ENCODE measurements at places on chromosomes 6 and 20. TPM values are rescaled to one million over a fixed set of nuclear protein-coding genes. Genes with fewer than 3 reads are reported as not detected.

The ULBP1 gene
- 0.08 TPM for total RNA-seq

The VSX1 gene
- 0.96 TPM for total RNA-seq

The MICA gene
- total RNA-seq, result 24.3 TPM

The CALHM5 gene
- 1.2 TPM for total RNA-seq

The MPIG6B gene
- not detected for total RNA-seq

The C6orf15 gene
- not detected for total RNA-seq

DNA sequence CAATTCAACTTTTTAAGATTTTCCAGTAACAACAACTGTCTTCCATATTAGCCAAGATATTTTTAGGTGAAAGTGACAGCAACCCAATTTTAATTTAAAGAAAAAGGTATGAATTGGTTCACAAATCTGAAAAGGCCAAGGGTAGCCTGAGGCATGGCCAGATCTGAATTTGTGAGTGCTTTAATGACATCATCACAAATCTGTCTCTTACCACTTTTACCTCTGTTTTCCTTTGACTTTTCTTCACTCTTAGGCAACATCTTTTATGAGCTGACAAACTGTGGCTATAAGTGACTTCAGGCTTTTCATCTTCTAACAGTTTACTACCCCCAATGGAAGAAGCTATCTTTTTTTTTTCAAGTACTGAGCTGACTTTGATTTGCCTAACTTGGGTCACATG lies 44.5 kb upstream of the PKIB start:
- H3K36me3 ChIP-seq, result no peaks in the 10 kb centered on the region
- no peaks in the 10 kb centered on the region for H3K27me3 ChIP-seq
- H3K27ac ChIP-seq, result no peak overlapping the region
- DNase-seq, result no peak

DNA sequence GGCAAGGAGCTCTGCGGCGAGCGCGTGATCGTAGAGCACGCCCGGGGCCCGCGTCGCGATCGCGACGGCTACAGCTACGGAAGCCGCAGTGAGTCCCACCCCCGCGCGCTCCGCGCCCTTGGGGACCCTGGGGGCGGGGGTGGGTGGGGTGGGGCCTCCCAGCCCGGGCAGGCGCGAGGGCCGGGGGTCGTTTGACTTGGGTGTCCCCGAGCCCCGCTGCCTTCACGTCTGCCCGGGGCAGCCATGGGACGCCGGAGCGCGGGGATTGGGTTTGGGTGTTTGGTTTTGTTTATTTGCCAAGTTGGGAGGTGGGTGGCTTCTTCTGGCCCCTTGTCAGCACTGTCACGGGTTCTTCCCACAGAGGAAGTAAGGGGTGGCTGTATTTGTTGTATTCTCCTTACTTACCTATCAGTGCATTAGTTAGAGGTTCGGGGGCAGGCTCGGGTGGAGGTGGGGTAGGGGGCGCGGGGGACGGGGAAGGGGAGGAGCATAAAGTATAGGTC lies 777 bp downstream of the SRSF6 start:
- DNase-seq, result no peak
- H3K4me3 ChIP-seq, result peak overlapping the region; percentile 97
- H3K36me3 ChIP-seq, result no peaks in the 10 kb centered on the region
- peaks cover 7% of the 10 kb centered on the region for H3K4me1 ChIP-seq
- no peaks in the 10 kb centered on the region for H3K27me3 ChIP-seq

- H3K27ac ChIP-seq, result no peak overlapping the region
- DNase-seq, result no peak
- no peak overlapping the region for H3K4me3 ChIP-seq
- H3K4me1 ChIP-seq, result peaks cover 5% of the 10 kb centered on the region
Observed at GRCh38 chr6:139017227-139017626, 11.3 kb upstream of the ABRACL start.

- no peak for DNase-seq
- no peak overlapping the region for H3K27ac ChIP-seq
- no peak overlapping the region for H3K4me3 ChIP-seq
- no peaks in the 10 kb centered on the region for H3K27me3 ChIP-seq
- H3K4me1 ChIP-seq, result no peaks in the 10 kb centered on the region
Observed at GRCh38 chr6:18663011-18663410, 275.9 kb downstream of the RNF144B start.

DNA sequence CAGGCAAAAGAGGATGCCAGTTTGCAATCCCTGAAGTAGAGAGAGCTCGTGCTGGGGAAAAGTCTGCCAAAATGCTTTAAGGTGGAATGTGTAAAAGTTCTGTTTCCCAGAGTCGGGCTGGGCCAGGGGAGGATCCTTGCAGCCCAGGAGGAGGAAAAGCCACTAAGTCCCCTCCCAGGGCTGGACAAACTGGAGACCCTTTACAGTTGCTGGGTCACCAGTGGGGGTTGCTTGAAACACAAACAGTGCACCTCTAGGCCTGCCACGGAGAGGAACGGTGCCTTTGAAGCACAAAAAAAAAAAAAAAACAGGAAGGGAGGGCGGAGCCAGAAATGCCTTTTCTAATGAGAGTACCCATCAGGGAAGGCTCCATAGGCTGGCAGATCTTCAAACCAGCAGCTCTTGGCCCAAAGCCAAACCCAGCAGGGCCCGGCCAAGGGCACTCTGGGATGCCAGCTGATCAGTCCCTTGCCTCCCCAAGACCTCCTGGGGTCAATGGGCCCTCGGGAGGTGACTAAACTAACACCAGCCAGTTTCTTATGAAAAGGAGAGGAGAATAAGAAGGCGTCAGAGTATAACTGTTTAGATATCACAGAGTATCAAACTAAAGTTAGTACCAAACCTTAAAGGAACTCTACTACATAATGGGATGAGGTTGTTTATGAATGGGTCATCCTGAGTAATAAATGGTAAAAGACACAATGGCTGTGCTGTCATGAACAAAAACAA lies 23.7 kb downstream of the HLA-A start:
- H3K27ac ChIP-seq, result peak overlapping the region; percentile 12
- H3K4me3 ChIP-seq, result peak overlapping the region; percentile 23
- H3K4me1 ChIP-seq, result no peaks in the 10 kb centered on the region
- H3K36me3 ChIP-seq, result no peaks in the 10 kb centered on the region
